ENCODE measurements at places on chromosomes 12 and 14.

- peak; percentile 17 for DNase-seq
Measured at GRCh38 chr12:87086118-87086891, 830.1 kb upstream of the MGAT4C start.

DNA sequence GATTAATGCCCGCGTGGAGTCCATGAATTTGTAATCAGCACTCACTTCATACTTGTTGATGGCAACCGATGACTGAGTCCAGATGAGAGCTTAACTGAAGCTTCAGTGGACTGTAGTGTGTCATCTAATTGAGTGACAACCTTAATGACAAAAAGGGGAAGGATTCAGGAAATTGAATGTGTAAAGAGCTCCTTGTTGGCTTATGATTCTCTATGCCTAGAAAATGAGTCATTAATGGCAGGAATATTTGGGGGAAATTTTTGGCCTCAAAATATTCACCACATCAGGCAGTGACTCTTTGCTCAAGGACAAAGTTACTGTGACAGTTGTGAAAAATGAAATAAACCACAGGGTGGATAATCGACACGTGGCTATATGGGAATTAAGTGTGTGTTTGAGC is 55.3 kb upstream of the STON2 start:
- no peak for DNase-seq

DNA sequence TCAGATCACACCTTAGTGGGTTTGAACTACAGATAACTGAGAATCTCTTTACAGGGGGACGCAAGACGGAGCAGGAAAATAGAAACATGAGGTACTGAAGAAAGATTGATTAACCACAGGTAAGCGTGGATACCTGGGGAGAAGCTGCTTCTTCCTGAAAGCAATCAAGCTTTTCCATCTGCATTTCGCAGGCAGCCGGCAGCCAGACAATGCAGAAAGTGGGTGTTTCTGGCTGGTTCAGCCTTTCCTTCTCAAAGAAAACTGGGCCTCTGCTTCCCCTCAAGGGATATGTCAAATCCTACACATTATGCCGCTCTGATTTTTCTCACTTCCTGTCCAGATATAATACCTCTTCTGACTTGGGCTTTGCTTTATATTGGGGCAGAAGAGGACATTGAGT is 39.1 kb upstream of the PPFIA2 start:
- no peak for DNase-seq

DNA sequence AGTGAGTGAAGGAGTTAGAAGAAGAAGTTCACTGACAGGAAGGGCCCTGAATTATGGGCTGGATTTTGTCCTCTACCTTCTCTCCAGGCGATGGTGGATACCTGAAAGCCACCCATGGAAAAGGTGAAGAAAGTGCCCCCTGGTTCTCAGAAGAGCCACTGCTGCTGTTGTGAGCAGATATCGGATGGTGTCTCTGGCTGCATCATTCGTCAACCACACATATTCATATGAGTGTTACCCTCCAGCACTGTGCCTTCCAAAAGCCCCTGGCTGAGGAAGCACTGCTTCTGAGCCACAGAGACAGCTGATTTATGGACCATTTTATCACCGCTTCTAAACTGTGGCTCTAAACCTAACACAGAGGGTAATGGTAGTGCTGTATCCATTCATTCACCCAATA is 2.0 kb upstream of the ACTN1 start:
- DNase-seq, result no peak

GRCh38 chr14:98906123-98906995 is 365.6 kb downstream of the BCL11B start:
- no peak for DNase-seq

DNA sequence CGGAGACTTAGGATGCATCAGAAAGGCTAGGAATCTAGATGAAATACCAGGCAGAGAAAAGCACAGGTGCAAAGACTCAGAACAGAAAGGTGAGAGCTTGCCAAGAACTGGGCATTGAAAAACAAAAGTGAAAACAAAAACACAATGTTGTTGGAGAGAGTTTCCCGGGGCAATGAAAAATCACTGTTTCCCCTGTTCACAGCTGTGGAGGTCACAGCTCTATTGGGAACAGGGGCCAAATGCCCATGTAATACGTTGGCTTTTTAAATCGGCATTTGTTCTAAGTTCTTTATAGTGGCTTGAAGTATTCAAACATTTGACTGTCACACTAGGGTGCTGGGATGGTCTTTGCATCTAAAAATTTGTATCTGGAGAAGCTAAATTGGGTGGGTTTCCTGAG is 108.3 kb downstream of the SLC15A4 start:
- DNase-seq, result no peak

DNA sequence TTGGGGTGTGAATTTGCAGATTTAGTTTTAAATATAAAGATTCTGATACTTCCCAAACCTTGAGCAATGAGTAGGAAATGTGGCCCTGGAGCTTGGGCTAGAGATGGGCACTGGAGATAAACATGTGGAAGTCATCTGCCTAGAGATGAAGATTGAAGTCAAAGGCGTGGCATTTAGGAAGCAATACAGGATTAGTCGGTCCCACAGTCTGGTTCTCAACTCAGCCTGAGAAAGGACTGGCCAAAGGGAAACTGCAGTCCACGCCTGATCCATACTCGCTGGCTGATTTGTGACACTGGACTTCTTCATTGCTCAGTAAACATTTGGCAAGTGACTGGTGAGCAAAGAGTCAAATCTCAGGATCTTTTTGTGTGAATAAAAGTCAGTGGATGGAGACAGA is 268.2 kb upstream of the ATP2B1 start:
- no peak for DNase-seq

- DNase-seq, result no peak
Measured at GRCh38 chr14:50001999-50002925, 109.4 kb downstream of the ARF6 start.

DNA sequence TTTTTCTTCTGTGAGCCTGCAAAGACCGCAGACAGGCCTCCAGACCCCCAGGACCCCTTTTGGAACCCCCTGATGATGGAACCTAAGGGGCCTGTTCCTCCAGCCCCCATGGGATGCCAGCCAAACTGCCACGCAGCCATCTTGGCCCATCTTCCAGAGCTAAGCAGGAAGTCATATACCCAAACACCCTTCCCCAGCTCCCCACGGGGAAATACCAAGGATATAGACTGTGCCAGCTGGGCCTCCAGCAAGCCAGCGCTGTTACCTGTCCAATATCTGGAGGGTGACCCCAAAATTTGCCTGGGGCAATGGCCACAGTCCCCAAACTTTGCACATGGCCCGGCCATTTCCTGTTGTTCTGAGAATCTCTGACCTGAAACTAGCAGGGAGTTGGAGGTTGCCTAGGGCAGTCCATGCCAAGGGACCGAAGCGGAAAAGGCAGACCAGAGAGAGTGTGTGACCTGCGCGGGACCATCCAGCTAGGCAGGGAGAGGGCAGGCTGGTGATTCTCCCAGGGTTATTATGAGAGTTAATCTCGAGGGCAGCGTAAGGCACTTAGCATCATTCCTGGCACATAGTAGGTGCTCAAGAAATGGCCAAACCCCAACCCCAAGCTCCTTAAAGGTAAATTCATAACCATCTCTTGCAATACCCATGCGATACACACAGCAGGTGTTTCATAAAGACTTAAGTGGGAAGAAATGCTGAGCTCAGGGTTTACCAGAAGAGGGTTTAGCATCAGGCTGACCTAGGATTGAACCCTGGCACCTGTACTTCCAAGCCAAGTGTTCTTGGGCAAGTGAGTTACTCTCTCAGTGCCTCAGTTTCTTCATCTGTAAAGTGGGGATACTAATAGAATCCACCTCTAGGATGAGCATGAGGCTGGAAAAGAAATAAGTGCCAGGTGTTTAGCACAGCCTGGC is 2.6 kb upstream of the RASAL1 start:
- DNase-seq, result no peak

DNA sequence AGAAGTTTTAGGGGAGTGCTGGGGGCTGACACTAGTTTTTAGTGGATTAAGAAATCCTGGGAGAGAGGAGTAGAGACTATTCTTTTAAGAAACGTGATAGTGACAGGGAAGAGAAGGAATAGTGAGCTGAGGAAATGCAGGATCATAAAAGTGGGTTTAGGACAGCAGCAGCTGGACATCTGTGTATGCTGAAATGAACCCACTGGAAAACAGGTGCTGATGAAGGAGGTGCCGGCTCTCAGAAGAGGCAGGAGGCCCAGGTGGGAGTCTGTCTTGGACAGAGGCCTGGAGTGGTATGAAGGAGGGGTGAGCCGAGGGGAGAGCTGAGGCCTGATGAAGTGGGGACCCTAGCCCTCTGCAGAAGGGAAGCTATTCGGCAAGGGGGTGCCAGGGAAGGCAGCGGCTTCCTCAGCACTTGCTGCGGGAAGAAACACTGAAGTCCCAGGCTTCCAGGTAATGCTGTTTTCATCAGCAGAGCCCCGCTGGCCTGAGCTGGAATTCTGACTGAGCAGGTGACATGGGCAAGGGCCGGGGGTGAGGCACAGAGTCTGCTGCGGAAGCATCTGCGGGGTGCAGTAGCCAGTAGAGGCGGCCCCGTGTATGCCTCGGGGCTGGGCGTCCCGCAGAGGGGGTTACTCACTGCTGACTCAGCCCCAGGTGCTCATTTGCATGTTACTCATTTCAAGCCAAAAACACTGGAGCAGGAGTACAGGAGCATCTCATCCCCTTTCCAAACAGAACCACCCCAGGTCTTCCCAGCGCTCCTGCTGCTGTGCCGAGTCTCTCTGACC is 89.7 kb downstream of the TMCC3 start:
- peak; percentile 73 for DNase-seq

DNA sequence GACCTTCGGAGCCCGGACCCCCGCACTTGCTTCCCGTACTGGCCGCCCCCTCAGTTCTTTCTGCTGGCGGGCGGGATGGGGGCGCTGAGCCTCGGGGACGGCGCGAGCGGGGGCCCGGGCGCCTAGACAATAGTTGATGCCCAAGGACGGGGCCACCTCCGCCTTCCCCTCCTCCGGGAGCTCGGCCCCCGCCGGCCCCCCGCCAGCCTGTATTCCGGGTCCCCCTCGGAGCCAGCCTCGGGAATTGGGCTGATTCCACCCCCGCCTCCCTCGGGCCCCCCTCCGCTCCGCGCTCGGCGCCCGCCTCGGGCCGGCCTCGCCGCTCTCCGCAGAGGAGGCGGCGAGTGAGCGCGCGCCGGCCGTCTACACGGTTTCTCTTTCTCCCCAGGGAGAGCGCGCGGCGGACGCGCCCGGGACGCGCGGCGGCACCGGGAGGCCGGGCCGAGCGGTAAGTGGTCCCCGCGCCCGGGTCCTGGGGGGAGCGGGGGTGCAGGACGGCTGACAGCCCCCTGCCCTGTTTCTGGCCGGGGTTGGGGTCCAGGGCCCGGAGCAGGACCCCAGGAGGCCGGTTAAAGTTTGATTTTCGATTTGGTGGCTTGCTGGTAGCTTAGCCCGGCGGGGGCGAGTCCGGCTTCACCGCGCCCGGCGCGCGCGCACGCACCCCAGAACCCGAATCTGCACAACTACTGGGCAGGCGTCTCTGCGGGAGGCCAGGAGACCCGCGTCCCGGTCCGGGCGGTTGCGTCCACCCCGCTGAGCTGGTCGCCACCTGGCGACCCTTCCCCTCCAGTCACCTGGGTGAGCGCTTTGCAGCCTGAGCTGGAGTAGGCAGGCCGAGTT is 413.7 kb downstream of the PCNX1 start:
- peak; percentile 71 for DNase-seq

DNA sequence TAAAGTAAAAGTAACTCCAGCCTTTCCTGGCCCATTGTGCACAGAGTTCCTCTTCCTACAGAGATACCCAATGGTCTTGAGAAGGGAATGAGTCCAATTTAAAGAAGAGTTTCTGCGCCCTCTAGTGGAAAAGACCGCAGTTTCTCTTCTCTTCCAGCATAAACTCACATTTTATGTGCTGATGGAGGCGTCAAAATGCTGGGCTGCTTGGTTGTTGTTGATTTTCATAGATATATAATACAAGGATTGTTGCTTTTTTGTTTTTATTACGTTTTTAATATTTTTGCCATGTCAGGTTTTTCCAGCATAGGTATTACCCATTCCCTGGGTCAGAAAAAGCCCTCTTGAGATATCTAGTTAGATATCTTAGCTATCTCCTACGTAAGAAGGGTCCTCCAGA is 356.9 kb upstream of the STXBP6 start:
- peak; percentile 33 for DNase-seq

GRCh38 chr12:14185427-14186192 is 179.9 kb upstream of the ATF7IP start:
- DNase-seq, result peak; percentile 51

GRCh38 chr12:79373896-79374499 is 316.8 kb downstream of the PAWR start:
- peak; percentile 39 for DNase-seq

GRCh38 chr12:76551482-76551888 is 8.1 kb downstream of the OSBPL8 start:
- no peak for DNase-seq

DNA sequence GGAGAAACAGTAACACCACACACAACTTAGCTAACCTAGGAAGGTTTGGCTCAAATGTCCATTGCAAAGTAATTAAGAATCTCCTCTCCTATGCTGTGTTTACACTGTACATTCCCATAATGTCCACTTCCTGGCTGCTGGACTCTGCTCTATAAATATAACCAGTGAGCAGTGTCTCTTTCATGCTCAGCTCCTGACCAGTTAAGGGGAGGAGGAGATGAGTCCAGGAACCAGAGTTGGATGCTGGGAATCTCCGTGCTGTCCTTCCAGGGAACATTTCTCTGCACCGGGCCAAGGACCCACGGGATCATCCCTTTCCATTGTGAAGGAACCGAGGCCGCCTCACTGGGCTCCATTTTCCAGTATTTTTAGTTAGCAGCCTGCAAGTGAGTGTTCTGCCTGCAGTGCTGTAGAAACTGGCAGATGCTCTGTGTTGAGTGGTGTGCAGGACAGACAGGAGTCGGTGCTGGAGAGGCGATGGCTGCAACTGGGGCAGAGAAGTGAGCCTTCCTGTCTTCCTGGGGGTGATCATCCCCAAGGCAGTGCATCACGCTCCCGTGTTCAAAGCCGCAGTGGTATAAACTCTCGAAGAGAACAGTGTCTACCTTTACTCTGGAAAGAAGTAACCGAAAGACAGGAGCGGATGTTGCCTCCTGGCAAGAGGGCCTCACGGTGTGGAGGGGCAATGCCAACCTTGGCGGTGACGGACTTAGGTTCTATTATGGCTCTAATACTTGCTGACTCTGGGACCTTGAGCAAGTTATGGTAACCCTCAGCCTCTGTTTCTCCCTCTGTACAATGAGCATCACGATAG is 195.5 kb downstream of the CACNA1C start:
- DNase-seq, result peak; percentile 25

DNA sequence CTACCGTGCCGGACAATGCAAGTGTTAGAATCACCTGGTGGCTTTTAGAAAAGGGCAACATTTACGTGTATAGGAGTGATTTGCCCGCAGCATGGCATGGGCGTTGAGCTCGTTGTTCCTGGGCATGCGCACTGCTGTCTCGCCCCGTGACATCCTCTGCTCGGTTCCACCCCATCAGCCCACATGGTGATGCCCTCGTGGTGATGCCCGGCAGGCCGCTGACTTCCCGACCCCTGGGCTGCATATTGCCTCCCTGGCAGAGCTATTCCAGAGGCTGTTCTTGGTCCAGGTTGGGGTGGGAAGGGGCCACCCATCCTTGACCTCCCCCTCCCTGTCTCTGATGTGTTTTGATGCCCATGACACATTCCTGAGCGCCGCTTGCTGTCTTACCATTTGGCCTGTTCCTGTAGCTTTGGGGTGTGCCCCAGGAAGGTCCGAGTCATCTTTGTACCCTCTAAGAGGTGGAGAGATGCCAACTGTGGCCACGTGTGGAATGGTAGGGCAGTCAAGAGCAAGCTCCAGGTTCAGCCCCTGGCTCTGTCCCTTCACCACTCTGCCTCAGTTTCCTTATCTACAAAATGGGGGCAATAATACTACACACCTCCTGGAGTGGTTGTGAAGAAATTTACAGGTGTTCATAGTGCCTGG is 4.8 kb downstream of the HIP1R start:
- DNase-seq, result no peak
